ENCODE measurements at places on chromosomes 13 and 19.
A peak's percentile ranks its signal among the peaks of the same experiment; 100 is the strongest.

GRCh38 chr13:109840201-109840892 lies 54.0 kb upstream of the IRS2 start:
- DNase-seq, result no peak

GRCh38 chr13:111555268-111555808 lies 234.9 kb downstream of the TEX29 start:
- DNase-seq, result no peak

- no peak for DNase-seq
Observed at GRCh38 chr19:37988758-37989635, 82.0 kb downstream of the SIPA1L3 start.

GRCh38 chr19:38452430-38453366 lies 19.2 kb downstream of the RYR1 start:
- DNase-seq, result no peak

- DNase-seq, result no peak
Observed at GRCh38 chr13:111877906-111878305, 189.0 kb upstream of the SOX1 start.

DNA sequence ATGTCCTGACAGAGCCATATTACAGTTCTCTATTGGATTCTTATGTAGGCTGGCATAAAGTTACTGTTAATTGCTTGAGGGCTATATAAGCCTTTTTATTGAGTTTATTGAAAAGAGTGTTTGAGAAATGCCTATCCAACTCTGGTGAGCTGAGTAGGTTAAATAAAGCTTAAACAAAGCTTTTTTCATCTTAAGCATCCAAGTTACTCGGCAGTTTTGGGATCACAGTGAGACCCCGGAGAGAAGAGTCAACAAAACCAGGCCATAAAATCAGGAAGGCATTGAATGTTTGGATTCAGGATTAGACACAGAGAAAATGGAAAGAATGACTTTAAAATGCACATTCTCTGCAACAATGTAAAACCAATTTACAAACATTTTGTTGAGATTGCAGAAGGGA lies 588.5 kb downstream of the DACH1 start:
- no peak for DNase-seq

- no peak for DNase-seq
Observed at GRCh38 chr19:47075941-47076340, 27.5 kb upstream of the TMEM160 start.

- no peak for DNase-seq
Observed at GRCh38 chr13:26771796-26772195, 11.2 kb upstream of the GPR12 start.

GRCh38 chr19:16259385-16260159 lies 61.9 kb downstream of the AP1M1 start:
- no peak for DNase-seq

GRCh38 chr13:98485561-98485960 lies 91.3 kb downstream of the STK24 start:
- no peak for DNase-seq

- DNase-seq, result no peak
Observed at GRCh38 chr19:33641956-33642498, 20.3 kb downstream of the CHST8 start.

GRCh38 chr13:101327871-101328270 lies 88.4 kb downstream of the NALCN start:
- DNase-seq, result no peak

GRCh38 chr19:50362030-50362412 lies 3.4 kb downstream of the NAPSA start:
- no peak for DNase-seq

GRCh38 chr13:32038343-32038742 lies 6.8 kb downstream of the FRY start:
- no peak for DNase-seq

GRCh38 chr19:46205183-46205984 lies 24.2 kb upstream of the IGFL1 start:
- no peak for DNase-seq

GRCh38 chr19:41735071-41735600 lies 20.2 kb upstream of the CEACAM6 start:
- no peak for DNase-seq

GRCh38 chr13:78228940-78229339 lies 310.3 kb upstream of the EDNRB start:
- no peak for DNase-seq

DNA sequence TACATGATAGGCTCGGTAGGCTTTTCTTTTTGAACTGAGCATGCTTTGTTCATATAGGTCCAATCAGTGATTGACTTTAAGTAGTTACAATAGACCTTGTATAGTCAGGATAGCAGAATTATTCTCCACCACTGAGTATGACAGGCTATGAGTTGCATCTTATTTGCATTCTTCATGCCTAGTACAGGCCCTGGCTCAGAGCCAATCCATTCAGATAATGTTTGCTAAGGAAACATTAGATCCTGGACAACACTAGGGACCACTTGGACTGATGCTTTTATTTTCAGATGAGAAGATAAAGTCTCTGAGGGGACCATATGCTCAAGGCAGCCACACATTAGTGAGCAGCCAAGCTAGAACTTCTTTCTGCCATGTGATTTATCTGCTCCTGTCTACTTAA lies 133.9 kb downstream of the KL start:
- no peak for DNase-seq

DNA sequence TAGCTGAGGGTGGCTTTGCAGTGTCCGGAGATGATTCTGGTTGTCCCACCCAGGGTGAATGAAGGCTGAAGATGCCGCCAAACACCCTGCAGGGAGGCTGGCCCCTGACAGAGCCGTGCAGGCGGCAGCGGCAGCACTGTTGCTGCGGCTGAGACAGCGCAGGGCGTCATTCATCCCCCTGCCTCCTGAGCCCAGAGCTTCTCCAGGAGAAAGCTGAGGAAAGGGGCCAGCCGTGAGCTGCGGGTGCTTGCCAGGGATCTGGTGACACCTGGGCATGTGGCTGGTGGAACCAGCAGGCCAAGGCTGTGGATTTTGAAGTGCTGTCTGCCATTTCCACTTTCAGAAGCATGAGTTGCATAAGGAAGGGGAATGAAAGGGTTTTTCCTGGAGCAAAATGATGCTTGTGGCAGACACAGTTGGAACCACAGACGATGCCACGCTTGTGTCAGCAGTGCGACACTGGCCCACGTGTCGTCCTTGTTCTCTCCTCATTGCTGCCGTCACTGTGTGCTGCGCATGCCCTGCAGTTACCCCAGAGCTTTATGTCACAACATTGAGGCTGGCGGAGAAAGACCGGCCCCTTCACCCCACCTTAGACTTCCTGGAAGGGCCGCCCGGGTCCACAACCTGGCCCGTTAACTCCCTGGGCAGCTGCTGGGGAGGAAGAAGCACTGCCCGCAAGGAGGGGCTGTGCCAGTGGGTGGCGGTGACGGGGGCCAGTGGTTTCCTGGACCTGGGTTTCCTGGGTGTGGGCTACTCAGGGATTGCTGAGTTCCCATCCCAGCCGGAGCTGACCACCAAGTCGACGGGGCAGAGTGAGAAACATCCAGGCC lies 22.7 kb downstream of the TFDP1 start:
- no peak for DNase-seq

- DNase-seq, result no peak
Observed at GRCh38 chr13:77729502-77730221, 32.2 kb downstream of the SLAIN1 start.

- DNase-seq, result no peak
Observed at GRCh38 chr19:49389406-49389805, 1.4 kb downstream of the KASH5 start.

DNA sequence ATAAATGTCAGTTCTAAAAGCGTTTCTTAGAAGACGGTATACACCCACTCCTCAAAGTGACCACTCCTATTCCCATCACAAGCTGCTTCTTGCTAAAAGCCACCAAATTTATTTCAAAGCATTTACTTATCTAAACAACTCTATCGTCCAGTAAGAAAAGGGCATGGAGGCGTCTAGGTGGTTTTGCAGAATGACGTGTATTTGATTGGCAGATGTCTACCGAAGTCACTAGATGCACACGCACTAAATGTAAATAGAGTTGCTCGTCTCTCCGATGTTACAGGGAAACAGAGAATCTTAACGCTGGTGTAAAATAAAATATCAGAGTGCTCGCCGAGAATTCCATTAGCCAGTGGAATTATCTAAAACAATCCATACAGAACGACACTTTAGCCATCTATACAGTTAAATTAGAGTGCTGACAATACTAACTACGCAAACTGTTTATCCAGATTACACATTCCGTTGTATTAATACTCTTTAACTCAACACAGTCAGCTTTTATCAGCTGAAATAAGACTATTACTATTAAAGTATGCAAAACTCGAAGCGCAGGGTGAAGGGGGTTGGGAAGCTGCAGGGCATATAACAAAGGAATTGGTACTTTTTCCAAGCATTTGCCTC lies 1.9 kb downstream of the KLF12 start:
- DNase-seq, result peak; percentile 39

GRCh38 chr19:45293682-45294081 lies 29.0 kb downstream of the CKM start:
- DNase-seq, result no peak

- no peak for DNase-seq
Observed at GRCh38 chr13:43042410-43042921, 19.1 kb downstream of the DNAJC15 start.

DNA sequence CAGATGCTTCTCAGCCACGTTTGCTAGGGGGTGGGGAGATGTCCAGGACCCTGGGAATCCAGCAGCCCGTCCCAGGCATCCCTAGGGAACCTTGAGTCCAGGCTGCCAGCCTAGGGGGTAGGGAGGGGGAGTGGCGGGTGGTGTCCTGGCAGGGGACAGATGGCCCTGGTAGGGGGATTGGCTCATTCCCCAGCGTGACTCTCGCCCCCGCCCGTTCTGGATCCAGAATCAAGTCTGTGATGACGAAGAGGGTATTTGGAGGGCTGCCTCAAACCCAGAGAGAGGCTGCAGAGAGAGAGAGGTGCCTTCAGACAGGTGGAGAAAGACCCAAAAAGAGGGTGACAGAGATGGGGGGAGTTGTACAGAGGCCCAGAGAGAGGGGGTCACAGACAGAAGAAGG lies 4.1 kb downstream of the SLC17A7 start:
- no peak for DNase-seq

DNA sequence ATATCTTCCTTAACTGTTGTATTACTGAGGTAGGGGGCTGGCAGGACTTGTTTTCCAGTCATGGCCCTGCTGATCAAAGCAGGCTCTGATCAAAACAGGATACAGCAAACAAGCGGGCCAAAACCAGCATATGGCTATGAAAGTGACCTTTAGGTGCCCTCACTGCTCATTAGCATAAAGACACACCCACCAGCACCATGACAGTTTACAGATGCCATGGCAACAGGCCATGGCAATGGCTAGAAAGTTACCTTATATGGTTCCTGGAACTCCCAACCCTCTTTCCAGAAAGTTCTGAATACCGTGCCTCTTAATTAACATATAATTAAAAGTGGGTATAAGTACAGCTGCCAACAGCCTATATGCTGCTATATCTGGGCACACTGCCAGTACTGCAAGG lies 551.4 kb upstream of the SGCG start:
- DNase-seq, result no peak

DNA sequence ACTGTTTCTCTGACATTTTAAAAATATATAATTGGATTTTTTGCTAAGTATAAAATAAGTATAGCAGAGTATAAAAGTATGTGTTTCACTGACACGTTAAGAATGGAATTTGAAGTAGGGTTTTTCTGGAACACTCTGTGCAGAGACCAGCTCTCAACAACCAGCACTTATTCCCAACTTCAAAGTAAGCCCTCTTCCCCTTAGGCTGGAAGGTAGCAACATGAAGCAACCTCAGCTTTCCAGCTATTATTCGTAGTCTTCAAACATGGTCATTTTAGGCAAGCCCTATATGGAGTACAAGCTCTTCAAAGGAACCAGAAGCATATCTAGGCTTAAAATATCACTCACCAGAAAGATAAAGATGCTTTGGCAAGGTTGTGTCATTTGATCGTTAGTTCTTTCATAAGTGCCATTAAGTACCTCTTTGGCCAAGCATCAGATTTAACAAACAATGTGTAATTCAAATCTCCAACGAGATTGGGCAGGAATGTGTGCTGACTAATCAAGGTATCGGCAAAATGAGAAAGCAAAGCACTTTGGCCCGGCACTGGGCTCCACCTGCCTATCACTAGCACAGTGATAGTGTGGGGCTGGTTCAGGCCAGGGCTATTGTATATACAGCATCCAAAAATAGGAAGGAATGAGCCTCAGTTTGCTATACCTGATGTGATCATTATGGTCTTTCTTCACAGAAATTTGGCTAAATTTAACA lies 95.9 kb upstream of the FREM2 start:
- no peak for DNase-seq

- DNase-seq, result no peak
Observed at GRCh38 chr19:30441011-30441410, 68.8 kb downstream of the ZNF536 start.

- DNase-seq, result no peak
Observed at GRCh38 chr19:51365965-51366388, at the start of gene ETFB. ETFB (minus strand) TSS chr19:51366388; CDS start chr19:51366326, 62 bp downstream.

DNA sequence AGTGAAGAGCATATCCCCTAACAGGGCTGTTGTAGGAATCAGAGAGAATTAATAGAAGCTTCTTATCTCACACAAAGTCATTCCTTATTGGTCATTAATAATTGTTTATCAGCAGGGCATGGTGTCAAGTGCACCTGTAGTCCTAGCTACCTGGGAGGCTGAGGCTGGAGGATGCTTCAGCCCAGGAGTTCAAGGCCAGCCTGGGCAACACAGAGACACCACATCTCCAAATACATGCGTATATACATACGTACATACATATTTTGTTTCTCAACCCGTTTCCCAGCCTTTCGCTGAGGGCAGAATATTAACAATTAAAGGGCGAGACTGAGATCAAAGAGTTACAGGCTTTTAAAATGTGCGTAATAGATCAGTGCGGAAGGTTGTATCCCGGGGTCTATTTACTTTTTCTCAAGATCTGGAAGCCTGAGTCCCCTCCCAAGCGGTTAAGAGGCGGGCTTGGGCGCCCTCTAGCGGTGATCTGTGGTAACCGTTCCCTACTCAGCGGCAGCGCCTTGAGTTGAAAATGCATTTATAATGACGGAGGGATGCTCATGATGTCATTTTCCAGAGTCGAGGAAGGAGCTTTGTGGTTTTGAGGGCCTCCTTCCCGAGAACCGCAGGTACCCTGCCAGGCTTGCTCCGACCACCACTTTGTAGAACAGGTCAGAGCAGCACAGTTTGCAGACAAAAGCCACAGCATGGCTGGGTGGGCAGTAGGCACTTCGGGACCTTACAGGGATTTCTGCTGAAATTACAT lies 169.6 kb upstream of the GPR12 start:
- peak; percentile 34 for DNase-seq

- no peak for DNase-seq
Observed at GRCh38 chr19:7637374-7638256, 705 bp downstream of the STXBP2 start.

DNA sequence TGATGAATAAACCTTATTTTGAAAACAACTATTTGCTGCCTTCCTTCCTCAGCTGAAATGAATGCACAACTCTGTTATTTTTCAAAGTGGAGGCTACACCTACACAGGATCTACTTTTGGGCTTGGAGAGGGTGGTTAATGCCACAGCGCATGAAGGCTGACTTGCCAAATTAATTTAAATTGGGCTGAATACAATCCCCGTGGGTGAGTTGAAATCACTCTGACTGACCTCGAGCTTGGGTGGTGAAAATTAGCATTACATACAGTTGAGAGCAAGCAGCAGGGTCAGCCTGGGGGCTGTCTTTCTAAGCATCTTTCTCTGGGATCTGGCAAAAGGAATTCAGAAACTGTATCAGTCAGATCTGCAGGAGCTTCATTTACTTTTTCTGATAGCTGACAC lies 38.5 kb downstream of the TPT1 start:
- DNase-seq, result no peak
